Retina (tissue), 1 donor: ENCODE measurements at places on chromosomes 1 and 21.

DNA sequence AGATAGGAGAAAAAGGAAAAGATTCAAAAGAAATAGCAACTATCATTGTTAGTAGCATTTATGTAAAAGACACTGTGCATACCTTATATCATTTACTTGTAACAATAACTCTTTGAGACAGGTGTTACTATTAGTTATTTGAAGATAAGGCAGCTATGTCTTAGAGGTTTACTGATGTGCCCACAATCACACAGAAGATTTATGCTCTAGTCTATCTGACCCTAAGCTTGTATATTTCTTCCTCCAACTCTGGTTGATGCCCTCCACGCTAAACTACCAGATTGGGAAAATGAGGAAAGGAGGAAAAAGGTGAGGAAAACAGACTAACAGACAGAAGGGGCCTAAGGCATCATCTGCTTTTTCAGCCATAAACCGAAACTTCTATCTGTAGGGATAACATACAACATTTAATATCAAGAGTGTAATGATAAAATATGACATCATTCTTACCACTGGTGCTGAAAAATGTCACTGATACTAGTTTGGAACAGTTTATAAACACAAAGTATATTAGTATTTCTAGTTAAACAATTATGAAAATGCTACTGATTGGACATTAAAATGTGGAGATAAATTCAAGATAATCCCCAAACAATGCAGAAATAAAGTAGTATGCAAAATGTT, 5.1 kb downstream of the COLGALT2 start:
- no peak for DNase-seq

GRCh38 chr1:109024646-109025045, 17.3 kb downstream of the WDR47 start:
- DNase-seq = no peak

DNA sequence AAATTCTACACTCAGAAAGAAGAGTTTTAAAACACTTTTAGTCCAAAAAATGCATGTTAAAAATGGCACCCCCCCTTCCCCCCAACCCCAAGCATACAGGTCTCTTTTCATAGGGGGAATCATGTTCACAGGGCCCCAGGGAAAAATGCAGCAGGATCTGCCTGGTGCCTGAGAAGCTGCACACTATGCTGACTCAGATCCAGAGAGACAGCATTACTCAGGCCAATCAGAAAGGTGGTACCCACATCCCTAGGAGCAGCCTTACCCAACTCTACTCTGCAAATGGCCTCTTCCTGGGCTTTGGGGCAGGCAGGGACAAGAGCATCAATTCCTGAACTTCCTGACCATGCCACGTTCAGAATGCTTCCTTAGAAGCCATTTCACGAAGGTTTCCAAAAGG, 119.0 kb downstream of the HIVEP3 start:
- no peak for DNase-seq

DNA sequence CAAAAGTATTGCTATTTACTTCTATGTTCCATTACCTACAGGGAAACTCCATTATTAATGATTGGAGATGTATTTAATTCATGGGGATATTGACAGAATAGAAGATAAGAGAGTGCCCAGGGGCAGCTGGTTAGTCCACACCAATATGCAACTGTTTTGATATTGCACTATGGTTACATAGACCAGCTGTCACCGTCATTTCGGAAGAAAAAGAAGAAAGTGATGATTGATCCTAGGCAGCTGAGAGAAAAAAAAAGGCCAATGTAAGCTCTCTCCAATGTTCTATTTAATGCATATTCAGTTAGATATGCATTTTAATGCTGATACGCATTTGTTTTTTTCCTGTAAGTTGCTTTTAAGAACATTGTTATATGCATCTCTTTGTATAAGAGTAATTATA, 1367.2 kb downstream of the KCNT2 start:
- DNase-seq = no peak

- DNase-seq = peak; percentile 83
Observed at GRCh38 chr1:157993147-157993917, at the start of gene KIRREL1. TSS of gene KIRREL1 (plus strand) at chr1:157993645. CDS start at chr1:157993677, 32 bp downstream.

GRCh38 chr1:117171900-117172511, 38.7 kb downstream of the VTCN1 start:
- peak; percentile 88 for DNase-seq

DNA sequence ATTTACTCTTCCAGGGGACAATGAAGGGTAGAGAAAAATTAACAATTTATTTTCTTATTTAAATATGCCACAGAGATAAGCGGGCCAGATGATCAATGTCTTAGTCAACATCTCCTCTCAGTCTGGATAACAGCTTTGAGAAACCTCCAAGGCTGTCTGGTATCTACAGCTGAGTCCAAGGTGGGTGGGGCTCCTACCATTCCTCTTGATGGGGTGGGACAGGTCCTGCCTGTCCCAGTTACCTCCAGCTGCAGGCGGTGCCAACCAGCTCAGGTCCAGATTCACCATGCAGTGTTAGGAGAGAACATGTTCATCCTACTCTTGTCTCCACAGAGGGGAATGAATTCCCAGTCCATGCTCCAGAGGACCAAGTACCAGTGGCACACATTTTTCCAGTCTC, 21.1 kb downstream of the CSMD2 start:
- no peak for DNase-seq
